Smooth muscle cell of the coronary artery (primary cell): ENCODE measurements at places on chromosomes 16 and 17. TPM values are rescaled to one million over a fixed set of nuclear protein-coding genes. Genes with fewer than 3 reads are reported as not detected.

LHX1 gene
- not detected in 2 replicates for total RNA-seq

KIAA0513 gene
- total RNA-seq, result 8.4 and 23.3 TPM in 2 replicates

TNK1 gene
- 0.08 and 0.35 TPM in 2 replicates for total RNA-seq

GNG13 gene
- total RNA-seq, result not detected in 2 replicates

CFAP97D1 gene
- under 0.01 TPM in 1 of 2 replicates, not detected in the other for total RNA-seq

DHRS7C gene
- total RNA-seq, result not detected in 2 replicates

HEATR9 gene
- not detected in 2 replicates for total RNA-seq

TBC1D3G gene
- total RNA-seq, result not detected in 2 replicates

ABCC12 gene
- not detected in 2 replicates for total RNA-seq

C17orf50 gene
- not detected in 2 replicates for total RNA-seq

COPRS gene
- total RNA-seq, result 63.5 and 65.0 TPM in 2 replicates

TBX2 gene
- 3.5 and 6.4 TPM in 2 replicates for total RNA-seq

C17orf100 gene
- under 0.01 and 0.45 TPM in 2 replicates for total RNA-seq

SMIM36 gene
- not detected in 2 replicates for total RNA-seq

RAB37 gene
- 0.15 TPM in 1 of 2 replicates, not detected in the other for total RNA-seq

TPSD1 gene
- not detected in 2 replicates for total RNA-seq

LMF1 gene
- total RNA-seq, result 10.8 and 15.2 TPM in 2 replicates

GPRC5B gene
- total RNA-seq, result 14.0 and 35.3 TPM in 2 replicates

MYH1 gene
- not detected in 2 replicates for total RNA-seq

SLC16A6 gene
- total RNA-seq, result 0.15 and 2.2 TPM in 2 replicates

CRYBA1 gene
- 0.70 TPM in 1 of 2 replicates, not detected in the other for total RNA-seq

RNF112 gene
- total RNA-seq, result 1.6 and 6.8 TPM in 2 replicates

C17orf78 gene
- total RNA-seq, result not detected in 2 replicates

TXNDC11 gene
- 13.8 and 26.3 TPM in 2 replicates for total RNA-seq

MT1H gene
- total RNA-seq, result not detected in 2 replicates

ADCY9 gene
- 9.0 and 14.4 TPM in 2 replicates for total RNA-seq

KRT36 gene
- 0.08 and 0.12 TPM in 2 replicates for total RNA-seq

DPEP1 gene
- under 0.01 and 0.15 TPM in 2 replicates for total RNA-seq

HS3ST2 gene
- not detected in 2 replicates for total RNA-seq

RAB34 gene
- total RNA-seq, result 115 and 204 TPM in 2 replicates

PIK3R5 gene
- total RNA-seq, result not detected in 2 replicates

PCYT2 gene
- total RNA-seq, result 42.8 and 43.9 TPM in 2 replicates
